ENCODE measurements at places on chromosomes 13 and 19. TPM values are rescaled to one million over a fixed set of nuclear protein-coding genes. Genes with fewer than 3 reads are reported as not detected.

DNA sequence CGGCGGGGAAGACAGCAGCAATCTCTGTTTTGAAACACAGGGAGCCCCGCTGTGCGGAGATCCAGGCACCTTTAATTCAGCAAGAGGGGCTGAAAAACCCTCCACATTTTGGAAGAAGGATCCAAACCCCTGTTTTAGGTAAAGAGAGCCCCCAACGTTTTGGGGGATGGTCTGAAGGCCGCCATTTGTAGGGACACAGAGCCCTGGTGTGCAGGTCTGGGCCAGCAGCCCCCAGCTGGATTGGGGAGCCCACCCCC, 3.5 kb upstream of the HOOK2 start:
- no peak for DNase-seq

DNA sequence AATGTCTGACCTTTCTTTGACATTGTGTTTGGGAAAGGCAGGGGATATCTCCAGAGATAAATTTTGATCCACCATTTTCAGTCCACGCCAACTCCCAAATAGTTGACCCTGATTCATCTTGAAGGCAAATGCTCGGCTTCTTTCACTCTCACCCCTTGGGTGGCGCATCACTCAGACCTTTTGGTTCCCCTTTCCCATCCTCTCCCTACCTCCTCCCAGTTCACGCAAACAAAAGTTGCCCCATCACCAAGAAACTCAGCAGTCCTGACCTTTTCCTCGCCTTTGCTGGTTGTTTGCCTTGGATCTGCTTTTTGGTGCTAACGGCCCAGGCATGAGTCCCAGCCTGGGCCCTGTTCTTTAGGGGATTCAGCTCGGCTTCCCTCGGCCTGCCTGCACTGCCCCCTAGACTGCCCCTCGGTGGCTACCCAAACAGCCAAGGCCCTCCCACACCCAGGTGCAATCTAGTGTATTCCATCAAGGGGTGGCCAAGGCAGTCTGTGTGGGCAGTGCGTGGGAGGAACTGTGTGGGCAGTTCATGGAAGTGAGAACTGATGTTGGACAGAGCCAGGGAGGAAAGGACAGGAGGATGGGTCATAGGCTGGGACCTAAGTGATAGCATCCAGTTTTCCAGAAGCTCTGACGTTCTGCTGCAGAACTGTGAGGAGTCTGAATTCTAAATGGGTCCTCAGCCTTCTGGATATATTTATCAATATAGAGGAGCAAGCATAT, 255.7 kb downstream of the DLEU7 start:
- DNase-seq: no peak

GRCh38 chr13:93527748-93528297, 301.2 kb downstream of the GPC6 start:
- DNase-seq: no peak

- DNase-seq: no peak
Measured at GRCh38 chr19:2333807-2334211, 5.3 kb downstream of the SPPL2B start.

ANGPTL4 gene
- polyA plus RNA-seq: 3.4 TPM

- DNase-seq: peak; percentile 7
Measured at GRCh38 chr13:114275304-114275703, 6.1 kb upstream of the UPF3A start.
